ENCODE measurements at places on chromosomes 16 and 17.

- no peak for DNase-seq
Measured at GRCh38 chr16:89969741-89970410, 21.3 kb downstream of the DEF8 start.

- no peak for DNase-seq
Measured at GRCh38 chr16:87880117-87880696, 10.9 kb upstream of the SLC7A5 start.

DNA sequence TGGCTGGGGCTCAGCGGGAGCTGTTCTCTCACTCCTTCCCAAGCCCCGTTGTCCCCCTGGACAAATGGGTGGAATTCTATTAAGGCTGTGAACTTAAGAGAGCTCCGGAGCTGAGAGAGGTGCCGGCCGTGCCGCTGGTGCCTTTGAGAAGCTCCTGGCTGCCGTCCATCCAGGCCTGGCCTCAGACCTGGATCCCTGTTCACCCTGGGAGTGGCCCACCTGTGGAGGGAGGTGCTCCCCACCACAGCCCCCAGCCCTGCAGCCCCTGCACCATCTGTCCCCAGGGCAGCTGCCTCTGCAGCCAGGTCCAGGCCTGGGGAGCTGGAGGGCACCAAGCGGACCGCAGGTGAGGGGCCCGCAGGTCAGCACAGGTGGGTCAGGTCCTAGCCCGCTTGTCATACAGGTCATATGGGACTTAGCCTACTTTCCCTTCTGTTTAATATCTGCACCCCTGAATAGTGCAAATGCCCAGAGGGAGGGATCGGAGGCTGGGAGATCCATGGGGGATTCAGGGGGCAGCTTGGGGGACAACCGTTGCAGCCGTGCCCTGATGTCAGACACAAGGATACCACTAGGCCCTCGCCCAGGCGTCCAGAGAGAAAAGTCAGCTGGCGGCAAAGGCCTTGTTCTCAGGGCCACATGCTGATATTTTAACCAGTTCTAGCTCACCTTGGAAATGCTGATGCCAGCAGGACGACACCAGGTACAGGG, 15.2 kb upstream of the METRNL start:
- no peak for DNase-seq

DNA sequence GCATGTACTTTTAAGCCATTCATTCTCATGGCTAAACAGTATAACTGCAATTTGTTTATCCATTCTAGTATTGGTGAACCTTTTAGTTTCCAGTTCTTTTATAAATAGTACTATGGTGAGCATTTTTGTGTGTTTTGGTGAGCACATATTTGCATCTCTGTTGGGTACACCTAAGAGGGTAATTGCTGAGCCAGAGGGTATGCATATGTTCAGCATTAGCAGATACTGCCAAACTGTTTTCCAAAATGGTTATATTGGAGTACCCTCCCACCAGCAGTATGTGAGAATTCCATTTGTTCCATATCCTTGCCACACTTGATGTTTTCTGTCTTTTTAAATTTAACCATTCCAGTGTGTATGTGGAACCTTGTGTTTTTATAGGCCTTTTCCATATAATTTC, 54.1 kb upstream of the SLC12A3 start:
- DNase-seq, result no peak

DNA sequence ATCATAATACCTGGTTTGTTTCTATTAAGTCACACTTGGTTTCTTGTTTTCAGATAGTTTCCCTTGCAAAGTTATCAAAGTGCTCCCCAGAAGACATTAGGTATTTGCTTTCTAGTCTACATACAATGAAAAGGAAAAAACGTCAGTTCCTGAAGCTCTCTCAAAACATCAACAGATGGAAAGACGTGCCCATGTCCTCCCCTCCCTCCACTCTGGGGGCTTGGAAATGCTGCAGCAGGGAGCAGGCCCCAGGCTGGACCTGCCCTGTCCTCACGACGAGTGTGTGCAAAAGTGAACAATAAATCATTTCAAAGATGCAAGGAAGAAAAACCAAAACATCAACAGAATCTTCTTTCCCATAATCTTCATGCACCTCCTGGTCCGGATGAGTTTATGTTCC, 118.5 kb downstream of the USP22 start:
- DNase-seq, result no peak

All from stimulated activated CD8-positive, alpha-beta memory T cell treated with anti-CD3 and anti-CD28 coated beads, Interleukin-7, amount 100 ng/mL, for 1 hour (primary cell).